ENCODE measurements at places on chromosomes 13 and 19.

GRCh38 chr13:114099191-114099590 is 33.2 kb downstream of the RASA3 start:
- DNase-seq: no peak

GRCh38 chr13:90375851-90376250 is 971.6 kb upstream of the MIR17HG start:
- no peak for DNase-seq

- no peak for DNase-seq
Observed at GRCh38 chr13:102002287-102002686, 399.6 kb downstream of the FGF14 start.

DNA sequence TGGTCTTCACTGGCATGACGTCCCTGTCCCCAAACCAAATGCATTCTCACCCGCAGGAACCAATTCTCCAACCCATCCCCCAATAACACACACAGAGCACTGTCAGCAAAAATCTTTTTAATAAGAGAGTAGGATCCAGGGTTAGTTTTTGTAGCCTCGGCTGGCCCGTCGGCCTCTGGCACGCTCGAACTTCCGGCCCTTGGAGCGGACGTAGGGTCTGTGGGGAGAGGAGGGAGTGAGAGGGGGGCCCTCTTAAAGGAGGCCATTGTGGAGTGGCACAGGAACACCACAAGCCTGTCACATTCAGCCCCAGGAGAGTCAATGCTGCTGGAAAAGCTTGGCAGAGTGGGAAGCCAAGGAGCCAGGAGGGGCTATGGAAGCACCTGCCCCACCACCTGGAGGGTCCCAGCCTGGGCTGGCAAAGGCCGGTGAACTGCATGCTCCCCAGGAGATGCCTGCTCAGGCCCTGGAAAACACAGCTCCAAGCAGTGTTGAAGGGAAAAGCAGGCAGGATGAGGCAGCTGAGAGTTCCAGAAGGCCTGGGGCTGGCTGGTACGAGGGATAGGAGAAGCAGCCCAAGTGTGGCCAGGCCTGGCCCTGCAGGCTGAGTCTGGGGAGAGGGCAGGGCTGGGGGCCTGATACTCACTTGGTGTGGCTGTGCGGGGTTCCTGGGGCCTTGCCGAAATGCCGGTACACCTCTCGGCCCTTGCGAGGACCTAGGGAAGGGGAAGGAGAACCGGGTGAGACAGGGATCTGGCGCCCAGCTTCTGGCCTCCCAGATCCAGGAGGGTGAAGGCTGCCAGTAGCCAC is 560 bp upstream of the FAM83E start:
- DNase-seq: no peak

DNA sequence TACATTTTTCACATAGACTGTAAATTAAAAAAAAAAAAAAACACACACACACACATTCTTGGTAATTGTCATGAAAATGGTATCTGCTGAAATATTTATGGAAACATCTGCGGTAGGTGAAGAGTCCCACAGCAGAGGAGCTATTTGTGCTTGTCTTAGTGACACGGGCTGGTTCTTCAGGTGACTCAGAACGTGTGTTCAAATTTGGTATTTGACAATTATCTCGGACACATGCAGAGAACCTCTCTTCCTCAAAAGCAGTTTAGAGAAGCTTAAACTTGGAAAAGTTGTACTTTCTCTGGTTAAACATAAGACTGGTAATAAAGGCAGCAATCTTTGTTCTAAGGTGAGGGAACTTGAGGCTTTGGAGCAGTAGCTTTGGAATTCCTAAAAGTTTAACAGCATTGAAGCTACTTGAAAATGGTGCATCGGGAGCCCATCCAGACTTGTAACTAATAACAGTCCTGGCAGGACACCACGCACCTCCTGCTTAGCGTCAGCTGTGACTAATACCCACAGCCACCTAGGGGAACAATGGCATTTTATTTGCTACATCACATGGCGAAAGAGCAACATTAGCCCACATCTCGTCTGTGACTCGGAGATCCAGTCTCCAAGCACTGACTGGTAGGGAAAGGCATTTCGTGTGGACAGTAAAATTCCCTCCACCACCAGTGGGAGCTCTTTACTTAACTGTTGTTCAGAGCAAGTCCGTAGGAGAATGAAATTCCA is 1505.1 kb upstream of the SLC10A2 start:
- no peak for DNase-seq

DNA sequence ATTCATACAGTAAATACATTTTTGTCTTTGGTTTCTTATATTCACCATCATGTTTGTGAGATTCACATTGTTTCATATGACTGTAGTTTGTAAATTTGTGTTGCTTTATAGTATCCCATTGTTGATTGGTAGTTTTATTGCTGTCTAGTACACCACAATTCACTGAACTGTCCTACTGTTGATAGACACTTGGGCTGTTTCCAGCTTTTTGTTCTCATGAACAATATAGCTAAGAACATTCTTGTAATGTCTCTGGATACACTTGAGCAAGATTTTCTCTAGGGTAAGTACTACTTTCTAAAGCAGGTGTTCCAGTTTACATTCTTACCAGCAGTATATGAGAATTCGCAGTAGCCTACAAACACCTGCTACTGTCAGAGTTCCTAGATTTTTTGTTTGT is 37.8 kb downstream of the SKA3 start:
- no peak for DNase-seq

- DNase-seq: no peak
Observed at GRCh38 chr13:107238262-107238981, 670.5 kb upstream of the ARGLU1 start.

DNA sequence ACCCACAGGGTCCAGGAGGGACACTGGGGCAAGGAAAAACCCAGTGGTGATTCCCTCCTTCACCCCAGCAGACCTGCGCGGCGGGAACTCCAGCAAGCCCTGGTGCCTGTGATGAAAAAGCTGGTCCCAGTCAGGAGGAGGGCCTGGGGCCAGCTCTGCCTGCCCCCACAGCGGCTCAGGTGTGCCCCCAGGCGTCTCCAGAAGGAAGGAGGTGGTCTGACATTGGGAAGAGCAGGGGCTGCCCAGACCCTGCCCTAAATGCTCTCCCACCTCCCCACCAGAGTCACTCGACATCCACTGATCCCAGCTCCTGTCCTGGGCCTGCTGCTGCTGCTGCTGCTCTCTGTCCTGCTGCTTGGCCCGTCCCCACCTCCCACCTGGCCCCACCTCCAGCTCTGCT is 6.2 kb downstream of the PTH2 start:
- no peak for DNase-seq

- DNase-seq: no peak
Observed at GRCh38 chr19:6319376-6319775, 14.0 kb downstream of the ACER1 start.

DNA sequence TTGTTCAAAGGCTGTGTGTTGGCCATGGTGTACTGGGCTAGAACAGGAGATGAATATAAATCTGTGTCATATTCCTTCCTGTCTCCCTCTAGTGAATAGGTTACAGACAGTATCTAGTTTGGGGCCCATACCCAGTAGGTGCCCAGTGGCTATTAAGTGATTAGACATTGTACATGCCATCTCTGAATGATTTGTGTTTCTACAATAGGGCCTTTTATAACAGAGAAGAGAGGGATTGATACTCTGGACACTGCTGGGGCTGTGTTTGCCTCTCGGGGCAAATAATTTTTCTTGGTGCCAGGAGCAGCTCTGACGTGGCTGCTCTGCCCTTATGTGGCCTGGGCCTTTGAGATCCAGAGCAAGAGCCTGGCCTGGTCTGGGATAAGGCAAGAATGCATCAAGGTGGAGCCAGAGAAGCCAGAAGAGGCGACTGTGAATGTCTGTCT is 403.1 kb downstream of the SPRY2 start:
- no peak for DNase-seq

DNA sequence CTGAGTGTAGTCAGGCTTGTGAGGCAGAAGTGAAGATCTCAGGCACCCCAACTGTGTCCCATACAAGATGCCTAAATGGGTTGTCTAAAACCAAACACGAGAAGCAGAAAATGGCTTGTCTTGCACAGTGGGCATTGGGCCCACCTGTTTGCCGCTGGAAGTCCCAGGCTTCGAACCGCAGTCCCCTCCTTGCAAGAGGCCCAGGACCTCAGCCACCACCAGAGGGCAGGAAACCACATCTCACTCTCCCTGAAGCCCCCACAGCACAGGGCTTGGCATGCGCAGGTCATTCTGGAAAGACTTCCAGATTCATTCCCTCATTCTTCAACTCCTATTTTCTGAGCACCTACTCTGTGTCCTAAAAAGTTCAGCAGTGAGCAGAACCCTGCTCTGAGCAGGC is 973.7 kb downstream of the UQCRFS1 start:
- DNase-seq: no peak

DNA sequence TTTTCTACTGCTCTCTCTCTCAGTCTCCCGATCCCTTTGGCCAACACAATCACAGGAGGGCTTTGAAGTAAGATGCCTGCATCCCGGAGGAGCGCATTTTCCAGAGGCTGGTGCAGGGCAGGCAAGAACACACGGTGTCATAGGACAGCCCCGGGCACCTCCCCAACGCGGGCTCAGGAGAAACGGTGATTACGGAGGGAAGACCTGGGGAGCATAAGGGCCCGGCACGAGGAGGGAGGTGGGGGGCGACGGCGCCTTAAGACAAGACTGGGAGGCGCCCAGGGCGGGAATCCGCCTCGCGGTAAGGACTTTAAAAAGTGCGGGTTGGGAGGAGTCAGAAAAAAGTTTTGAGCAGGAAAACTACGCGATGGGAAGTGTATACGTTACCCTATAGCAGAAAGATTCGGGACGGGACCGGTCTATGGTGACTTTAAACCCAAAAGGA is 18.7 kb upstream of the ZNF888 start:
- DNase-seq: no peak

DNA sequence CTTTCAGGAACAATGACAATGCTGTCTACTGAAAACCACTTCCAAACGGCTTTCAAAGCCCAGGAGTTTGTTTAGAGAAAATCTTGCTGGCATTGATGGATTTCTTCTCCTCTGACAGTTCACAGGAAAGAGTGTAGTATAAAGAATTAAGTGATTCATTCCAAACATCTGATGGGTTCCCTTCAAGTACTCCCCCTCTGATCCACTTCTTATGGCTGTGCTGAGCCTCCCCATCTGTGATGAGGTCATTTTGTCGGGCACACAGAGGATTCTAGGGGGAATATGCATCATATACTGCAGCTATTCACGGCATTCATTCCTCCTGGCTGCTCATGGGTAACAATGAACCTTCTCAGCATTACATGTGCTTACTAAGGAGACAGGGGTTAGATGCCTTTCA is 107.9 kb downstream of the RGCC start:
- DNase-seq: no peak

DNA sequence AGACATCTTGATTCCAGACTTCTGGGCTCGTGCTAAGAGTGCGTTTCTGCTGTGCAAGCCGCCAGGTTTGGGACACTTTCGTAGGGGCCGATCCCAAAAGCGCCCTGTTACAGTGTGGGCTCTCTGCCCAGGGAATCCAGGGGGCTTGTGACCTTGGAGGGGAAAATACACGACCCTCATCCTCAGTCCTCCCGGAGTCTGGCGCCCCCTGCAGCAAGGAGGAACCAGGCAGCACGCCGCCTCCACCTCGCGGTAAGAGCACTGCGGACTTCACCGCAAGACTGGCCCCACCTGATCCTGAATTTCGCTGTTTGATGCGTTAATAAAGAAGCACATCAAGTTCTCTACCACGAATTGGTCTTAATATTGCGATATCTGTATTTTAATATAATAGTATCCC is 5.2 kb downstream of the POLRMT start:
- DNase-seq: no peak

GRCh38 chr19:13633109-13633508 is 126.8 kb upstream of the CACNA1A start:
- DNase-seq: no peak

DNA sequence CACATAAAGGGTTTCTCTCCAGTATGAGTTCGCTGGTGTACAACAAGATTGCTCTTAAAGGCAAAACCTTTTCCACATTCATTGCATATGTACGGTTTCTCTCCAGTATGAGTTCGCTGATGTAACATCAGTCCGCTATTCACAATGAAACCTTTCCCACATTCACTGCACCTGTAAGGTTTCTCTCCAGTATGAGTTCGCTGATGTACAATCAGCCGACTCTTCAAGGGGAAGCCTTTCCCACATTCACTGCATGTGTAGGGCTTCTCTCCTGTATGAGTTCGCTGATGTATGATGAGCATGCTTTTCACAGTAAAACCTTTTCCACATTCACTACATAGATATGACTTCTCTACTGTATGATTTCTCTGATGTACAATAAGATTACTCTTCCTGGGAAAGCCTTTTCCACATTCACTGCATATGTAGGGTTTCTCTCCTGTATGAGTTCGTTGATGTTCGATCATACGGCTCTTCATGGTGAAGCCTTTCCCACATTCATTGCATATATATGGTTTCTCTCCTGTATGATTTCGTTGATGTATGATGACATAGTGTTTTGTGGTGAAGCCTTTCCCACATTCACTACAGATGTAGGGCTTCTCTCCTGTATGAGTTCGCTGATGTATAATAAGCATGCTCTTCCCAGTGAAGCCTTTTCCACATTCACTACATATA is 6.0 kb upstream of the ZNF614 start:
- no peak for DNase-seq

DNA sequence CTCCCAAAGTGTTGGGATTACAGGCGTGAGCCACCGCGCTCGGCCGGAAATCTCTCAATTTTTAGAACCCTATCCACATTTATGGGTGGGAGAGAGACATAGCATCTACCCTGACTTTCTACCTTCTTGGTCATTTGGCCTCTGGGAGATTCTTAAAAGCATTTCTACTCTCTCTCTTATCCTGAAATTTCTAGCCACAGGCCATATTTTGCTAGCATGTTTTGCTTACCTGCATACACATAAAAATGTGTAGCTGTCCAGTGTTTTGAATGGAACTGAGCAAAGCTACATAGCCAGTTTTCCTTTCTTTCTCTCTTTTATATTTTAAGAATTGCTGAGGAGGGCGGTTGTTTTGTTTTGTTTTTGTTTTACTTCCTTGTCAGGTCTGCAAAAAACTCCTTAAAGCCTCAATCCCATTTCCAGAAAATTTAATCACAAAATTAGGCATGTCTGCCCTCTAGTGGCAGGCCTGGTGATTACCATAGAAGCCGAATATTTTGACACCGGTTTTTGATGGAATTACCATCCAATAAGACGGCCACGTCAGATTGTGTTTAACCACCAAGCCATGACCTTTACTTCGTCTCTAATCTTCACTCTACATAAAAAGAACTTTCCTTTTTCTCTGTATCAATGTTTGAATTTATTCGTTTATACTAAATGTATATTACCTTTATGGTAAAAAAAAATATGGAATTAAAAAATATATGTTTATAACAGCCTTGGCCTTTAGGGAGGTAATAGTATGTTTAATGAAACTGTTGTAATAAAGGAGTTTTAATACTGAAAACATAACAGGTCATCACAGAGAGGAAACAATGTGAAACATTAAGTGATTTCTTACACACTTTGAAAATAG is 34.4 kb upstream of the OXGR1 start:
- DNase-seq: no peak

- no peak for DNase-seq
Observed at GRCh38 chr13:104411141-104411765, 1345.0 kb upstream of the SLC10A2 start.

GRCh38 chr19:54199401-54199800 is 1.3 kb upstream of the RPS9 start:
- no peak for DNase-seq

Data from activated gamma-delta T cell treated with anti-CD3 and anti-CD28 coated beads, Interleukin-2, amount 50 U/mL, for 16 hours (primary cell).